Mesothelial cell of epicardium (in vitro differentiated cells): ENCODE measurements at places on chromosomes 13 and 19.

- DNase-seq, result no peak
These were observed 139.3 kb downstream of the PCDH9 start for GRCh38 chr13:67090856-67091255.

DNA sequence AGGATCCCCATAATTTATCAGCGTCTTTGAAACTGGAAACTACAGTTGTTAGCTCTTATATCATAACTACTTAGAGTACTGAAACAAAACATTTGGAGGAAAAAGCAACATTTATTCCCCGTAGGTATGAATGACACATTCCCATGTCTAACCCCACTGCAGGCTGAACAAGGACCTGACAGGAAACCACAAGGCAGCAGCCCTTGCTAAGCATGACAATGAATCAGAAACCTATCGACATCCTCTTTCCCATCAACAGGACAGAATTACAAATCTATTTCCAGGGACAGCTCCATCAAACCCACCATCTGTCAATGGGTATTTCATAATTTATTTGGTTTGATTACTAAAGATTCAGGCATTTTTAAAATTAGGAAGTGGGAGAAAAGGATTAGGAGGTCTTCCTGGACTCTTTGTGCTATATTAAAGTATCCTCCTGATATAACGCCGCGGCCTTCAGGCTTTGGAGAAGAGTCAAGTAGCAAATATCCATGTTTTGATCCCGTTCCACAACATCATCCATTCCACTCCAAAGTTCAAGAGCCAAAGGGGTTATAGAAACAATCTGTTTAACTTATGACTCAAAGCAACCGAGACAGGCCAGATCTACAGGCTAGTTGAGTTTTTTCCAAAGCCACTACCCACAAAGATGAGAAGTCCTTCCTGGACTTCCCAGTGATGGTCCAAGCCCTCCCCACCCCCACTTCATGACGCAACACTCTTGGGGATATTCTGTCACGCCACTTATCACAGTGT, 51.1 kb downstream of the FAM216B start:
- no peak for DNase-seq

GRCh38 chr13:96850538-96851145, 143.6 kb downstream of the OXGR1 start:
- DNase-seq, result no peak

DNA sequence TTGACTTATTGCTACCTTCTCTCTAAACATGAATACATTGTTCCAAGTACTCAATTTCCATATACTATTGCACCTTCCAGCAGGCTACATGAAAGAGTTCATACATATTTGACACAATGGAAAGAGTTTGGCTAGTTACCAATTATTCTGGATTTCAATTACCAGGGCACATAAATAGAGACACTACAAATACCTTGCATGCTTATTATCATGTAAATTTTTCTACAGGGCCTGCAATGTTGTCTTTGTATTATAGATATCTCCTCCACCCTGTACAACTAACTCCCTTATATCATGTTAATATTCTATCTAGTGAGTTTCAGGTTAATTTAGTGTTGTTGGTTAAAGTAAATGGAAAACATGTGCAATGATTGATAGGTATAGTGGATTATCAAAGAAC, 540.7 kb upstream of the SLITRK5 start:
- no peak for DNase-seq

DNA sequence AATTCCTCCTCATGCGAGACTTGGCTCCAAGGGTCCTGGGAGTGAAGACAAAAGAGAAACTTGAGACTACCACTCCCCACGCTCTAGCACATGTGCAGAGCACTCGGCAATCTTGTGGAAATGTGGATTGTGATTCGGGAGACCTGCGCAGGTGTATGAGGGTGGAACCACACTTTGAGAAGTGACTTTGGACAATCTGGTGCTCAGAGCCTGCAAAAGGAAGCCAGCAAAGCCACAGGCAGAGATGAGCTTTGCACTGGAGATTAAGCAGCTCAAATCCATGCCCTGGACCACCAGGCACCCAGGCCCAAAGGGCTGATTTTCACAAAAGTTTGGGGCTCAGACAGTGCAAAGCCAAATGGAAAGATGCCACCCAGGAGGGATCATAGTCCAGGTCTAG, 162.5 kb upstream of the TSHZ3 start:
- no peak for DNase-seq

DNA sequence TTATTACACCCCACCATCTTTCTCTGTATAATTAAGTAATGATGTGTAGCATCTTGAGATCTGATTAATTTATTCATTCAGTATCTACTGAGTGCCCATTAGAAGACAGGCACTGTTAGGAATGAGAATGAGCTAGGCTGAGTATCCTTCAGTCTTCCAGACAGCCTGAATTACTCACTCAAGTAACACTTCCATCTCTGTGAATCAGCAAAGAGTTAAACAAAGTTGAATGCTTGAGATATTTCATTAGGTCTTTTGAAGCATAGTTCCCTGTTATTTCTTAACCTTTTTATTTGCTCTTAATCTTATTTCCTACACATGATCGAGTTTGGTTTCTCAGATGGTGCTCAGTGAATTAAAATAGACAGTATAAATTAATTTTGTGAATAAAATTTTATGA, 413.7 kb downstream of the DCT start:
- DNase-seq, result no peak

DNA sequence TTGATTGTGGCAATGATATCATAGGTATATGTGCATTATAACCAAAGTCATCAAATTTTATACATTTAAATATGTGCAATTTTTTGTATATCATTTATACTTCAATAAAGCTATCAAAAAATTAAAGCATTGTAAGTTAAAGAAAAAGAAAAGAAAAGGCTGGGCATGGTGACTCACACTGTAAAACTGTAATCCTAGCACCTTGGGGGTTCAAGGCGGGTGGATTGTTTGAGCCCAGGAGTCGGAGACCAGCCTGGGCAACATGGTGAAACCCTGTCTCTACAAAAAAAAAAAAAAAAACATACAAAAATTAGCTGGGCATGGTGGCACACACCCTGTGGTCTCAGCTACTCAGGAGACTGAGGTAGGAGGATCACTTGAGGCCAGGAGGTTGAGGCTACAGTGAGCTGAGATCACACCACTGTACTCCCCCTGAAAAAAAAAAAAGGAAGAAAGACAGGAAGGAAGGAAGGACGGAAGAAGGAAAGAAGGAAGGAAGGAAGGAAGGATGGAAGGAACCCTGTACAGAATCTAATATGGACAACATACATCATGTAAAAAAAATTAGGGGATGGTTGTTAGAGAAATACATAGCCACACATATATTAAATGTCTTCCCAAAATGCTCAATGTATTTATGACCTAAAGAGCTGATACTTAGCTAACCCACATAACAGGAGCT, 21.7 kb upstream of the SLC25A30 start:
- DNase-seq, result no peak

DNA sequence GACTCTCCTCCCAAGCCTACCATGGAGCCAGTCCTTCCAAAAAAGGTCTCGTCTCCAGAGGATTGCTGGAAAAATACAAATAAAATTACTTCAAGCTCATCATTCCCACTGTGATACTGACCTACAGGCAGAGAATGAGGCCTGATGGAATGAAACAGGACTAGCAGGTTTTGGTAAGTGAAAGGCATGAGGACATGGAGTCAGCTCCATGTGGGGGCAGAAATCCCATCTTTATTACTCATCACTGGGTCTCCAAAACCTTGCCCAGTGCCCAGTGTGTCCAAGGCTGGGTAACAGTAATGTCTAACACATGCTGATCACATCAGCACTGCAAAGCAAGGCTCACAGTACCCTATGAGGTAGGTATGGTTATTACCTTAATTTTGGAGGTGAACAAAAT, 235.4 kb downstream of the DNAJC15 start:
- no peak for DNase-seq

- DNase-seq, result no peak
These were observed 164.9 kb downstream of the DLEU7 start for GRCh38 chr13:50678464-50679162.

DNA sequence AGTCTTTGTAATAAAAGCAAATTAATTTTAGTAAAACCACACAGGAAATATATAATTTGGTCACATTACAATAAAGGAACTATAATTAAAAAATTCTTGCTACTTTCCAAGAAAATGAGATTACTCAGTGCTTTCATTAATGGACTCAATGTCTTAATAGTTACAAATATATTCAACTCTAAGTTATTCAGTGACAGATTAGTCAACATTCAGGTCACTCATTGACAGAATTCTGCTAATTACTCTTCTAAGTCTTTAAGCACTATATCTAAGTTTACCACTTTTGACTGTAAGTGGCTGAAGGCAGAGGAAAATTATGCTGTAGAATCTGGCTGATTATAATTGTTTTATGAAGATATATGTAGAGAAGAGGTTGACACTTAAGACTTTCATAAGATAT, 1365.0 kb downstream of the EFNB2 start:
- DNase-seq, result no peak

GRCh38 chr13:32595306-32595705, 9.1 kb downstream of the PDS5B start:
- no peak for DNase-seq

DNA sequence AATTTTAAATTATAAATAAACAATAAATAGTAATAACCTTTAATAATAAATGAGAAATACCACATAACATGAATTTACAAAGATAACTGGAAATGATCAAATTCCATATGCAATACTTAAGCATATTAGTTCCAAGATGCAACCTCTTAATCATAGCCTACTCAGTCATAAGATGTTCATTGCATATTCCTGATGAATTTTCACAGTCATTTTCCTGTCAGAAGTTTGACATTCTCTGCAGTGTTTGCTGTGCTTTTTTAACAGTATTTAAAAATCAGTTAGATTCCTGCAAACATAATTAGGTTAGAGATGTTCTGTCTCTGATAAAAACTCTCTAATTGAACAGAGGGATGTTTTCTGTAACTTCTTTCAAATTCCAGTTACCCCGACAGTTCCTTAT, 28.6 kb upstream of the HTR2A start:
- no peak for DNase-seq

DNA sequence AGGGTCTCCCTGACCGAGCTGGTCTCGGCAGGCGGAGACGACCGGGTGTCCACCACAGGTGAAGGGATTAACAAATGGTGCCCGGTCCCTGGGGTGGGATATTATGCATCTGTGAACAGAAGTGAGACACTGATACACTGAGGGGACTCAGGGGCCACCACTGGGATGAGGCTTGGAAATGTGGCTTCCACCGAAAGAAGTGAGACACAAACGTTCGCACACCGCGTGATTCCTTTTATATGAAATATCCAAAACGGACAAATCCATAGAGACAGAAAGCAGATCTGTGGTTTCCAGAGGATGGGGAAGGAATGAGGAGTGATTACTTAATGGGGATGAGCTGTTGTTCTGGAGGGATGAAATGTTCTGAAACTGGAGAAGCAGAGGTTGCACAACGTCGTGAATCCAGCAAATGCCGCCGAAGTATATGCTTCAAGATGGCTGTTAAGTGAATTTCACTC, 47.5 kb downstream of the C13orf46 start:
- DNase-seq, result peak; percentile 7

DNA sequence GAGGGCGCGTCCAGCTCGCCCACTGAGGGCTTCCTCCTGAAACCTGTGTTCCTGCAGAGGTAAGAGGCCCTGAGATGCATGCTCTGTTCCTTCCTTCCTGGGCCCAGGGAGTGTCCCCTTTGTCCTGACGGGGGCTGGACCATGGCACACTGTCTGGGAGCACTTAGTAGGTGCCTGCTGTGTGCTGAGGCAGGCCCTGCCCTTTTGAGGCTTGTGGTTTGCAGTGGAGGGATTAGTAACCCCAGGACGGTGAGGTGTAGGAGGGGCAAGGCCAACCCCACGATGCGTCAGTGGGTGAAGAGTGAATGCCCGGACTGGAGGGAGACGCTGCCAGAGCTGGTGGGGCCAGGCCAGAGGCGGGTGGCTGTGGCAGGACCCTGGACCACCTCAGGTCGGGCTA, 11.2 kb upstream of the F2RL3 start:
- no peak for DNase-seq
